ENCODE measurements at places on chromosomes 3 and 15. TPM values are rescaled to one million over a fixed set of nuclear protein-coding genes. Genes with fewer than 3 reads are reported as not detected.

GRCh38 chr3:170603770-170604510 is 18.1 kb upstream of the SLC7A14 start:
- no peak for DNase-seq

- no peak for DNase-seq
Measured at GRCh38 chr15:40706121-40706520, 11.1 kb downstream of the RAD51 start.

DNA sequence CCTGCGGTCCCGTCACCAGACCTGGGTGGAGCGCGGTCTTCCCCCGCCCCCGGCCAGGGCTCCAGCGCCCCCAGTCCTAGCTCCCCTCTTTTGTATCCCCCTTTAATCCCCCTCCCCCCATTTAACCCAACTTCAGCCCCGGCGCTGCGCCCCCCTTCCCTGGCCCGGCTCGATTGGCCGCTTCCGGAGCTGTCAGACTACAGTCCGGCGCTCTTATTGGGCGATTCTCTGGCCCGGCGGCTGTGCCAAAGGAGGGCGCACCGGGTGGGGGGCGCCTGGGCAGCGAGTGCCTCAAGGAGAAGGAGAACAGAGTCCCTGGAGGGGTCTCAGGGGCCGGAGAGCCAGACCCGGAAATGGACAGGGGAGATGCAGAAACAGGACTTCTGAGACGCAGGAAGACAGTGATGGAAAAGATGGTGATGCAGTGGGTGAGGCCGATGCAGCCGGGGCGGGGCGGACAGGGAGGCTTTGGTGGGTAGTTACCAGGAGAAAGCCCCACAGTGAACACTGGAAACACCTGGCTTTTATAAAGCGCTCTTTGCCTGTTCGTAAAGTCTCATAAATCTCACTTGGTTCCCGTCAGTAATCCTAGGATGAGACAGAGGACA is 1.2 kb upstream of the ADCY5 start:
- DNase-seq = no peak

- DNase-seq = peak; percentile 78
Measured at GRCh38 chr15:92666780-92667179, 11.2 kb upstream of the FAM174B start.

DNA sequence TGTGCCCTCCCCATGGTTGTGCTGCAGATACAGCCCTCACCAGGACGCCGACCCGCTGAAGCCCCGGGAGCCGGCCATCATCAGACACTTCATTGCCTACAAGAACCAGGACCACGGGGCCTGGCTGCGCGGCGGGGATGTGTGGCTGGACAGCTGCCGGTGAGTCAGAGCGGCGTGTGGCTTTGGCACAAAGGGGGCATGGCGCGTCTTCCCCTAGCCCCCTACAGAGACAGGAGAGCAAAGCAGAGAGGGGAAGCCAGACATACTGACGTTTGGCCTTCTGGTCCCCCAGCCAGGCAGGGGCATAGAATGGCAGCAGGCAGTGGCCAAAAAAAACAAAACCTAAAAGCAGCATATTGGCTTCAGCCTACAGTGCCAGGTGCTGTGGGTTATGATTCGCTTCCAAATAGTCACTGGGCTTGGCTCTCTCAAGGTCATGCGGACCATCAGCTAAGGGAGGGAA is 64.0 kb downstream of the MESD start:
- no peak for DNase-seq

DNA sequence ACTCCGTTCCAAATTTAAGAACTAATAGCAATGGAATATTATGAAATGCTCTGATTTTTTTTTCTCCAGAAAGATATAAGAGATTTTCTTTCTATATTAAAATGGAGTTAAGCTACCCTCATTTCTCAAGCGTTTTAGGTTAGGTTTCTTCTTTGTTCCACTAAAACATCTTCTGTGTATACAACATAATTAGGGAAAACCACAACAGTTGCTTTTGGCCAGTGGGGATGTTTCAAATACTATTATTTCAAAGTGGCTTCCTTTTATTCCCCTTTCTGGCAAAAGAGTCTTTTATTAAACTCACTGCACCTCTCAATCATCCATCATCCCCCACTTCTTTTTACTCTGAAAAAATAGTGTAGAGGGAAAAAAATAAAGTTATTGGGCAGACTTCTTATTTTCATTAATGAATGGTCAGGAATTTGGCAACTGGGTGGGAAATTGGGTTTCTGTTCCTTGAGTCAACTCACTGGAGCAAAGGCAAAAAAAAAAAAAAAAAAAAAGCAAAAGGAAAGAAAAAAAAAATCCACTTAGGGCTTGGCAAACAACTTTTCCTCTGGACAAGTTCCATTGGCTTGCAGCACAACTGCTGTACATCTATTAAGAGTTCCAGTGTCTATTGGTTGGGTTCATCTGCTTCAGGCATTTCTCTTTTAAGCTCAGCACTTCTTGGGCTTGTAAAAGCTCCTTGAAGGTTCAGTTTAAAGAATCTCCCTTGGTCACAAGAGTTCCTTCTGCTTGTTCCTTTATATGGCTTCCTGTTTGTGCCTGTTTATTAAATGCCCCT is 963.4 kb downstream of the ROBO1 start:
- peak; percentile 8 for DNase-seq

DNA sequence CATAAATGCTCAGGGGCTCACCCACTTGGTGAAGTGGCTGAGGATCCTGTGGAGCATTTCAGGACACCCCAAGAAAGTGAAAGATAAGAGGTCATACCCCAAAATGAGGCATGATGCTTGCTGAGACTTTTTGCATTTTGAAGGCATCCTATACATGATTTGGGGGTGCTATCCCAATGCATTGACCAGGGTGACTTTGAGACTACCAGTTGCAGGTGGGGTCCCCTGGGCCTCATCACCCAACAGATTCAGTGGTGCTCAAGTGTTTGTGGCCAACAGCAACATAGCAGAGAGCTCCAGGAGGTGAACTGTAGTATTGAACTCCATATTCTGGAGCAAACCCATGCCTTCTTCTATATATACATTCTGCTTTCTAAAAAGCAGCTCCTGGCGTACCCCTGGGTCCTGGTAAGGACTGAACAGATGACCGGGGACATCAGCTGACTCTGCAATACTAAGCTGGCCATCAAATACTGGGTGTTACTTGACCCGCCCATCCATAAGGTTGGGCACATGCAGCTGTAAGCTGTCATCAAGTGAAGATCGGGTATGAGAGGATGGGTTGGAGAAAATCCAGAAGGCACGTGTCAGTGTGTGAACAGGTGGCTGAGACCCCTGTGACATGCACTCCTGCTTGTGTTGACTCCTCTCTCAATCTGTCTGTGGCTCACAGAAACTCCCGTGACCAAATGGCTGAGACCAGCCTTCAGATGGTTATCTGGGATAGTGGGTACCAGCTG is 143.3 kb downstream of the KLF13 start:
- DNase-seq = no peak

GRCh38 chr15:63172851-63173451 is 15.7 kb upstream of the RPS27L start:
- peak; percentile 11 for DNase-seq

- DNase-seq = no peak
Measured at GRCh38 chr15:65690778-65691177, 69.0 kb downstream of the SLC24A1 start.

DNA sequence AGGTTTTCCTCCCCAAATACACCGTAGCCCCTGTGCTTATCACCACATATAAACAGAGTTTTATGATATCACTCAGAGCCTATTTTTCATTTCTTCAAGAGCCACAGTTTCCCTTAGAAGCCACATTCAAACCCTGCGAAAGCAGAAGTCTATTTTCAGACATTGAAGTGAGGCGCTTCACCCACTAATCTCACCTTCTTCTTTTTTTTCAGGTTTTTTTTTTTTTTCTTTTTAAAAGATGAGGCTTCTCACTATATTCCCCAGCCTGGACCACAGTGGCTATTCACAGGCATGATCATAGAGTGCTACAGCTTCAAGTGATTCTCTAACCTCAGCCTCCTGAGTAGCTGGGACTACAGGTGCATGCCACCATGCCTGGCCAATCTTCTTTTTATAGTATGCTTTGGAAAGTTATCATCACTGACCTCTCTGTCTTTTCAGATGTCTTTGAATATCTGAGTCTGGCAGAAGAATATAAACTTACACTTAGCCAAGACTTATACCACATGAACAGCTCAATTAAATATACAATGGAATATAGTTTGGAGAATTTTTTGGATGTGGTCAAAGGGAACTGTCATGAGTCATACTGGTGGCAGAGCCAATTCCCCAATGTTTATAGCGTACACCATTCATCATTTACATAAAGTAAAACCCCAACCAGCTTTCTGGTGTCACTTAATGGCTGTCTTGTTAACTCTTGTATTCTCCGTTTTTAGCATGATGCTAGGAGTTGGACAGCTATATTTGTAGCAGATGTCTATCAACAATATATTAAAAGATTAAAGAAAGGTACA is 59.7 kb upstream of the CCDC50 start:
- DNase-seq = no peak

DNA sequence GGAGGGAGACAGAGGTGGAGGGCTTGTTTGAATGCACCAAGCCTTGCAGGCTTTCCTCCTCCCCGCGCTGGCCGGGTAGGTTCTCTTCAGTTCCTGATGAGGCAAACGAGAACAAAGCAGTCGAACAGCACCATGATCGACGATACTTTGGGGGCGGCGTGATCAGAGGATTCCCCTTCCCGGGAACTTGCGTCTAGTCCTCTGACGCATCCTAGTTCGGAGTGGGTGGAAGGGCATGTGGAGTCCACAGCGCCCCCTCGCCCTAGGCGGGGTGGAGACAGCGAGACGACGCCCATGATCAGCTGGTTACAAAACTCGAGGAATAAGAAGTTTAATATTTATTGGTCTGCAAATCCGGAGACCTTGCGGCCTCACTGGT is 452 bp upstream of the SV2B start:
- DNase-seq = peak; percentile 6

GRCh38 chr15:40845511-40846284 is 1.9 kb downstream of the SPINT1 start:
- peak; percentile 62 for DNase-seq

- no peak for DNase-seq
Measured at GRCh38 chr15:83030021-83030420, 18.6 kb upstream of the C15orf40 start.

GRCh38 chr3:42031808-42032480 is 59.2 kb upstream of the TRAK1 start:
- peak; percentile 80 for DNase-seq

- DNase-seq = no peak
Measured at GRCh38 chr3:117439812-117440211, 730.2 kb downstream of the TUSC7 start.

DNA sequence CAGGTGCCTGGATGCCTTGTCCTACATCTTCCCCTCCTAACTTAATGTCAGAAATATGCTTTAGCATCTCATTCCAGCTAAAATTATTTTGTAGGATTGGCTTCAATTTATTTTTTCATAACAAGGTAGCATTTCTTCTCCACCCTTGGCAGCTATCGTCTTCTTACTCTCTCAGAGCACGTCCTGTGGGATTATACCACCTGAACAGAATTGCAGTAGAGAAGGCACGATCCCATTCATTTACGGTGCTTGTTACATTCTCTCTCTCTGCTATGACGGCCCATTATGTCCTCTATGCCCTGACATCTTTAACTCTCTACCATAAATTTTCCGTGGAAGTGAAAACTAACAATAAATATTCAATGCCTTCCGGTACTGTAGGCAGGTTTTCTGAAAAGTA is 103.3 kb downstream of the ROBO1 start:
- DNase-seq = no peak

DNA sequence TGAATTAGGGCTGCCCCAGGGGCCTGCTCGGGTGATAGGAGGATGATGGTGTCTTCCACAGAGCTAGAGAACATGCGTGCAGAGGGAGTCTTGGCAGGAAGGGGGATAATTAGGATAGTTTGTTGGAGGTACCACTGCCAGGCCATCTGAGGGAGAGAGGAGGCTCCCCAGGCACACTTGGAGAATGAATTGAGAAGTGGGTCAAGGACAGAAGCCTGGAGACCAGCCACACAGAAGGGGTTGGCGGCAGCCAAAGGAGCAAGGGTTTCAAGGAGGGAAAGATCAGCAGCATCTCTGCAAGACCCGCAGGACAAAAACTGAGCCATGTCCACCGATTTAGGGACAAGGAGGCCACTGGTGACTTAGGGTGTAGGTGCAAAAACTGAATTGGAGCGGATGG is 6.9 kb downstream of the SLC28A1 start:
- no peak for DNase-seq

GRCh38 chr3:187737368-187738070 is 7.7 kb downstream of the BCL6 start:
- DNase-seq = peak; percentile 75

DNA sequence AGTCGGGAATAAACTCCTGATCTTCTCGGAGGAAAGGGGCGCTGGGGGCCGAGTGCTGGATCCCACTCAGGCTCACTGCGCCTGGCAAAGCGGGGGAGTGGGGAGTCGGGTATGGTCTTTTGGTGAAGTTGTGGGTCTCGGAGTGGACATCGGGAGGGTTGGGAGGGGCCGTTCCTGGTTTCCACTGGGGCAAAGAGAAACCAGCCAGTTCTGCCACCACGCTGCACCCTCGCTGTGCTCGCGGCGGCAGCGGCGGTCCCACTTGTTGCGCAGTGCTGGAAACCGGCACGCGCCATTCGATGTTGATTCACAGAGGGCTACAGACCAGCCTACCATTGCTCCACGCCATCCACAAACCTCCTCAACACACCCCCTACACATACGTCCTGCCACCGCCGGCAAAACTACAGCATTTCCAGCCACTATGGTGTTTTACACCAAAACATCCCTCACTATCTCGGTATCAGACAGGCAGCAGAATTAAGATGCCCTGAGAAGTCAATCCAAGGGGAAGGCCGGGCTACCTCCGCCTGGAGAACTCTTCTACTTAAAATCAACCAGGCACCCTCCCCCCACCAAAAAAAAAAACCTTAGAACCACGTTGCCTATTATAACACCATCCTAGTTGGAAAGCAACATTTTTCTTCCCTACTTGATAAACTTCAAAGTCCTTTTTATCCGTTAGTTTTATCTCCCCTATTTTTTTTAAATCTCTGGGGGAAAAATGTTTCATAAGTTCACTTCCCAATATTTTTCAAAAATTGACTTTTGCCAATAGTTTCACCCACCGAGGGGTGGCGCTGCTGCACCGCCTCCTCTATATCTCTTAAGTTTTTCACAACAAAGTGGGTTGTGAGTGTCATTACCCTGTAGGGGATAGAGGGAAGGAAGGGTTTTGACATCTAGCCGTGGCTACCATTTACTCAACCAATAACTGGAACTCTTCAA is 3.6 kb downstream of the BCL6 start:
- DNase-seq = peak; percentile 81

The ALCAM gene
- 129 TPM for total RNA-seq

The DNAH1 gene
- total RNA-seq = 14.2 TPM

The GRM2 gene
- 0.45 TPM for total RNA-seq

The HIGD2B gene
- total RNA-seq = not detected

The CD200 gene
- 15.2 TPM for total RNA-seq

The STXBP5L gene
- 8.9 TPM for total RNA-seq

The SLC28A2 gene
- total RNA-seq = not detected

The ABHD17C gene
- total RNA-seq = 8.1 TPM

Measured in thyroid gland (tissue), 4 donors.